ENCODE measurements at places on chromosomes 16 and 17. TPM values are rescaled to one million over a fixed set of nuclear protein-coding genes. Genes with fewer than 3 reads are reported as not detected.

Gene PPP1R27
- total RNA-seq = not detected

Gene SERPINF2
- total RNA-seq = 21.3 TPM

Gene CEP112
- total RNA-seq = 27.2 TPM

Gene CHST6
- total RNA-seq = not detected

Gene DHRS7C
- total RNA-seq = not detected

Gene KRT12
- not detected for total RNA-seq

Gene SPNS2
- total RNA-seq = 5.3 TPM

Gene C16orf86
- total RNA-seq = 7.2 TPM
